ENCODE measurements at places on chromosomes 11 and 22. TPM values are rescaled to one million over a fixed set of nuclear protein-coding genes. Genes with fewer than 3 reads are reported as not detected.

- H3K27me3 ChIP-seq, result no peaks in the 10 kb centered on the region
- peaks cover 22% of the 10 kb centered on the region for H3K36me3 ChIP-seq
- peak overlapping the region; percentile 67 for H3K4me3 ChIP-seq
- H3K27ac ChIP-seq, result peak overlapping the region; percentile 70
These were observed 561 bp downstream of the TRMT112 start for GRCh38 chr11:64316672-64317324.

Gene C11orf52
- 0.28 TPM for total RNA-seq

GRCh38 chr22:21753374-21754111 lies 17.9 kb upstream of the YPEL1 start:
- no peaks in the 10 kb centered on the region for H3K27me3 ChIP-seq
- H3K4me1 ChIP-seq, result peaks cover 15% of the 10 kb centered on the region
- no peak overlapping the region for H3K27ac ChIP-seq

- H3K27ac ChIP-seq, result peak overlapping the region; percentile 91
- peak; percentile 100 for DNase-seq
- H3K36me3 ChIP-seq, result peaks cover 5% of the 10 kb centered on the region
- H3K27me3 ChIP-seq, result no peaks in the 10 kb centered on the region
- no peak overlapping the region for H3K4me3 ChIP-seq
- peaks cover 7% of the 10 kb centered on the region for H3K4me1 ChIP-seq
These were observed 79.2 kb upstream of the GRIK4 start for GRCh38 chr11:120432056-120433018.

- peak overlapping the region; percentile 47 for H3K4me3 ChIP-seq
- peak; percentile 38 for DNase-seq
- H3K4me1 ChIP-seq, result no peaks in the 10 kb centered on the region
- H3K36me3 ChIP-seq, result no peaks in the 10 kb centered on the region
These were observed 33.8 kb upstream of the SLC35C1 start for GRCh38 chr11:45771193-45771565.

Gene EXPH5
- 0.56 TPM for total RNA-seq

Gene OR4D6
- total RNA-seq, result not detected

GRCh38 chr11:57323167-57323854 lies 1.4 kb downstream of the TNKS1BP1 start:
- H3K4me1 ChIP-seq, result peaks cover 23% of the 10 kb centered on the region
- peak overlapping the region; percentile 99 for H3K27ac ChIP-seq
- H3K36me3 ChIP-seq, result peaks cover 42% of the 10 kb centered on the region
- H3K4me3 ChIP-seq, result peak overlapping the region; percentile 97
- DNase-seq, result peak; percentile 40

Gene GSTT2B
- 13.1 TPM for total RNA-seq

DNA sequence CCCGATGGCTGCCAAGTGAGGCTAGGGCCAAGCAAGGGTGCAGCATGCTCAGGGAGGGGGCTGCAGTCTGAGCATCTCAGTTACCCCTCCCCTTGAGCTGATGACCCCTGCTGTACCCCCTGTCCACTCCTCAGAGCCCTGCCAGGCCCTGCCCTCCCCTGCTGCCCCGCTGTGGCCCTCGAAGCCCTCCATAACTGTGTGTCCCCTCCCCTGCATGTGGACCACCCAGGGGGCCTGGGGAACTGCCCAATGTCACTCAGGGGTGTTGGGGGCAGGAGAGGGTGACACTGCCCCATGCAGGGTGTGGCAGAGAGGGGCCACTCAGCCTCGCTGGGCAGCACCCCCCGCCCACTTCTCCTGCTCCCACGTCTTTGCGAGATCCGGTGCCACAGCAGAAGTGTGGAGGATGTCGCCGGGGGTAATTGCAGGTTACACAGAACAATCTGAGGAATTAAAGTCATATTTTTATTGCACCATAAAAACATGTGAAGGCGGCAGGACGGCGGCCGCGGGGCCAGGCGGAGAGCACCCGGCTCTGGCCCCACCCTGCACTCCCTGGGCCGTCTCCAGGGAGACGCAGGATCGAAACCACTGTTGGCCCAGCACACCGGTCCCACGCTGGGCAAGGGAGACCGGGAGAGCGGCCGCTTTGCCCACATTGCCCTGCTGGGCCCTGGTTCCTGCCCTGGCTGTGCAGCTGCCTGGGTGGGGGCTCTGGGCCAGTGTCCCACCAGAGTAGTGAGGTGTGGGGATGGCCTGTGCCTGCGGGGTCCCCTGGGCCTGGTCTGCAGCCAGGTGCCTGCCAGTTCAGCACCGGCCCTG lies 18.7 kb upstream of the GNB1L start:
- no peak overlapping the region for H3K27ac ChIP-seq
- DNase-seq, result no peak
- H3K27me3 ChIP-seq, result no peaks in the 10 kb centered on the region
- H3K4me1 ChIP-seq, result peaks cover 11% of the 10 kb centered on the region
